Metanephros (tissue), 2 donors: ENCODE measurements at places on chromosomes 3 and 15. TPM values are rescaled to one million over a fixed set of nuclear protein-coding genes. Genes with fewer than 3 reads are reported as not detected.

C3orf62 gene
- 5.2 TPM for total RNA-seq

CD200 gene
- 13.4 TPM for total RNA-seq

SLC28A1 gene
- 6.6 TPM for total RNA-seq

TASOR gene
- 97.6 TPM for total RNA-seq

SLC9C1 gene
- 1.5 TPM for total RNA-seq

TRANK1 gene
- total RNA-seq: 13.1 TPM

ARHGAP31 gene
- 16.4 TPM for total RNA-seq

INKA1 gene
- total RNA-seq: 9.1 TPM

LEO1 gene
- 11.4 TPM for total RNA-seq

KCNH8 gene
- total RNA-seq: 1.2 TPM

ARGFX gene
- total RNA-seq: not detected

VIPR1 gene
- total RNA-seq: 3.4 TPM

GOLGA6L2 gene
- total RNA-seq: not detected

LTK gene
- 1.7 TPM for total RNA-seq

TRIM42 gene
- not detected for total RNA-seq

FSTL1 gene
- total RNA-seq: 397 TPM
